ENCODE measurements at places on chromosomes 7 and 10. TPM values are rescaled to one million over a fixed set of nuclear protein-coding genes. Genes with fewer than 3 reads are reported as not detected.

GRCh38 chr10:117462424-117462792, 80.1 kb upstream of the EMX2 start:
- no peaks in the 10 kb centered on the region for H3K36me3 ChIP-seq
- no peak overlapping the region for H3K27ac ChIP-seq
- H3K4me3 ChIP-seq, result no peak overlapping the region

AGMO gene
- 0.66 TPM for total RNA-seq

IL2RA gene
- total RNA-seq, result 1.7 TPM

UCN3 gene
- total RNA-seq, result not detected

DNA sequence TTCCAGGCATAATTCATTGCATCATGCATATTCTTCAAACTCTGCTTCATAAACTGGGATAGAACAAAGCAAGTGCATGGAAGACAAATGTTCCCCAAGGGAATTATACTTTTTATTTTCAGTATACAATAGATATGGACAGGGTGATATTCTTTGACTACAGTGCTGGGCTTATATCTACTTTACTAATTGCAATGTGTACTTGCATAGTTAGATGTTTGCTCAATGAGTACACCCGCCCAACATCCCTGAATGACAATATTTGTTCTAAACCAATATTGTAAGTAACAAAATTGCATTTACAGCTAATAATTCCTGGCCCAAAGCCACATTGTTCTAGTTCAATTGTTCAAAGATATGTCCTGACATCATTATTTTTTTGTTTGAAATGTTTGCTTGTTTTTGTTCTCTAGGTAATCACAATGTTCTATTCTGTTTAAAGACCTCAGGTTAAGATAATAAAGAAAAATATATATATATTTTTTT, 171.4 kb downstream of the PTN start:
- no peaks in the 10 kb centered on the region for H3K27me3 ChIP-seq
- H3K27ac ChIP-seq, result no peak overlapping the region
- H3K4me3 ChIP-seq, result no peak overlapping the region

GRCh38 chr7:79868010-79868409, 266.6 kb upstream of the GNAI1 start:
- no peaks in the 10 kb centered on the region for H3K4me1 ChIP-seq
- no peaks in the 10 kb centered on the region for H3K27me3 ChIP-seq
- DNase-seq, result no peak

DNA sequence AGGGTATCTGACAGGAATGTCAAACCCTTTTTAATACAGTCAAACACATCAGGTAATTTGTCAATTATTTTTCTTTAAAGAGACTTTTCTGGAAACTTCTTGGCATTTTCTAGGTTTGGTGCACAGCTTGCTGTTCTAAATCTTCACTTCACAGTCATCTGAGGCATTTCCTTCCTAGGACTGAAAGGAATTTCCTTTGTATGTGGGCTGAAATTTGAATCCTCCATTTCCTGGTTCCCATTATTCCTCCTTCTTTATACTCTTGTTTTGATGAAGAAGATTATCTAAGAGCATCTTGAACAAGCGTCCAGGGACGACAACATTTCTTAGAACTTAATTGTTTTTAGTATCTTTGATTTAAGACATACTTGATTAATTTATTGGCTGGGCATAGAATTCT, 24.9 kb downstream of the CALD1 start:
- H3K4me3 ChIP-seq, result no peak overlapping the region
- peaks cover 4% of the 10 kb centered on the region for H3K36me3 ChIP-seq
- peak overlapping the region; percentile 49 for H3K27ac ChIP-seq
- no peak for DNase-seq

PCLO gene
- 2.7 TPM for total RNA-seq

- peaks cover 20% of the 10 kb centered on the region for H3K36me3 ChIP-seq
- H3K27me3 ChIP-seq, result no peaks in the 10 kb centered on the region
- H3K27ac ChIP-seq, result no peak overlapping the region
These were observed 23.0 kb downstream of the IDE start for GRCh38 chr10:92550924-92551323.

PNLIPRP2 gene
- not detected for total RNA-seq

- H3K4me3 ChIP-seq, result no peak overlapping the region
- no peaks in the 10 kb centered on the region for H3K27me3 ChIP-seq
- no peak overlapping the region for H3K27ac ChIP-seq
- H3K36me3 ChIP-seq, result no peaks in the 10 kb centered on the region
- DNase-seq, result no peak
These were observed 492.5 kb downstream of the ARL4A start for GRCh38 chr7:13179775-13180523.

DNA sequence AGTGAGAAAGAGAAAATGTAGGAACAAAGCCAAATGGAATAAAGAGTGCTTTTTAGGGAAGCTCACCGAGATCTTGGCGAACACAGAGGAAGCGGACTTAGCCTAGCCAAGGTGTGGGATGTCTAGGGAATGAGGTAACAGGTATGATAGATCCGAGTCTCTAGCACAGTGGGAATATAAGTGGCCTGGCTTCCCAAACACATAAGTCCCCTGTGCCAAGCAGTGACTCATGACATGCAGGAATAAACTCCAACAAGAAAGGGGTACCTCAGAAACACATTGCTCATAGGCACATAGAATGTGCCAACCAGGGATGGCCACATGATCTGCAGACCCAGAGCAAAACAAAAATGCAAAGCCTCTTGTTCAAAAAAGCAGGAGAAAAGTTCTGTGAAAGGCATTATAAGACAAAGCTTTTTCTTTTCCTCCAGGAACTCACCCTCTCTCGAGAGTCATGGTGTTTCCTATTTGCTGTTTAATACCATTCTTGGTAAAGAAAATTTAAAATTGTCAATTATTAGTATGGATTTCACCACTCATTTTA, 542.5 kb downstream of the GATA3 start:
- H3K4me1 ChIP-seq, result no peaks in the 10 kb centered on the region
- H3K27me3 ChIP-seq, result no peaks in the 10 kb centered on the region
- H3K27ac ChIP-seq, result no peak overlapping the region
- no peak overlapping the region for H3K4me3 ChIP-seq
- H3K36me3 ChIP-seq, result no peaks in the 10 kb centered on the region

GRCh38 chr10:110349831-110350230, 45.1 kb upstream of the SMNDC1 start:
- H3K4me1 ChIP-seq, result no peaks in the 10 kb centered on the region
- no peak for DNase-seq
- no peaks in the 10 kb centered on the region for H3K27me3 ChIP-seq
- H3K27ac ChIP-seq, result no peak overlapping the region

- no peaks in the 10 kb centered on the region for H3K36me3 ChIP-seq
- H3K27me3 ChIP-seq, result no peaks in the 10 kb centered on the region
- H3K4me3 ChIP-seq, result no peak overlapping the region
- no peak overlapping the region for H3K27ac ChIP-seq
These were observed 32.9 kb upstream of the CCDC71L start for GRCh38 chr7:106693677-106694353.

ORAI2 gene
- 22.0 TPM for total RNA-seq

ADAM8 gene
- total RNA-seq, result 2.6 TPM

DNA sequence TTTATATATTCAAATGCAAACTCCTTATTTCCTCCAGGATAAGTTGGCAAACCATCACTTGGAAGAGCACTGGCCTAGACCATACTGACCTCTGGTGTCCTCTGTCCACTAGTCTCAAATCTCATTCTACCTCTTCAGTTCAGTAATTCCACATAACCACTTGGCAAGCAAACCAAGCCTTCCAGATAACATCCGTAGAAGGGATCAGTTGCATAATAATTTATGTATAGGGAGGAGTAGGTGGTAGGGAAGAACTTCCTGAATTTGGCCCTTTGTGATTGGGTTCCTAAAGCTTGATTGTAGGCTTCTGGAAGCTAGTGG, 55.0 kb downstream of the WAC start:
- no peak overlapping the region for H3K4me3 ChIP-seq
- H3K36me3 ChIP-seq, result peaks cover 63% of the 10 kb centered on the region
- H3K27ac ChIP-seq, result peak overlapping the region; percentile 6

- no peak for DNase-seq
- no peak overlapping the region for H3K27ac ChIP-seq
- H3K4me3 ChIP-seq, result no peak overlapping the region
These were observed 297.9 kb downstream of the DGKB start for GRCh38 chr7:14604606-14605005.

DNA sequence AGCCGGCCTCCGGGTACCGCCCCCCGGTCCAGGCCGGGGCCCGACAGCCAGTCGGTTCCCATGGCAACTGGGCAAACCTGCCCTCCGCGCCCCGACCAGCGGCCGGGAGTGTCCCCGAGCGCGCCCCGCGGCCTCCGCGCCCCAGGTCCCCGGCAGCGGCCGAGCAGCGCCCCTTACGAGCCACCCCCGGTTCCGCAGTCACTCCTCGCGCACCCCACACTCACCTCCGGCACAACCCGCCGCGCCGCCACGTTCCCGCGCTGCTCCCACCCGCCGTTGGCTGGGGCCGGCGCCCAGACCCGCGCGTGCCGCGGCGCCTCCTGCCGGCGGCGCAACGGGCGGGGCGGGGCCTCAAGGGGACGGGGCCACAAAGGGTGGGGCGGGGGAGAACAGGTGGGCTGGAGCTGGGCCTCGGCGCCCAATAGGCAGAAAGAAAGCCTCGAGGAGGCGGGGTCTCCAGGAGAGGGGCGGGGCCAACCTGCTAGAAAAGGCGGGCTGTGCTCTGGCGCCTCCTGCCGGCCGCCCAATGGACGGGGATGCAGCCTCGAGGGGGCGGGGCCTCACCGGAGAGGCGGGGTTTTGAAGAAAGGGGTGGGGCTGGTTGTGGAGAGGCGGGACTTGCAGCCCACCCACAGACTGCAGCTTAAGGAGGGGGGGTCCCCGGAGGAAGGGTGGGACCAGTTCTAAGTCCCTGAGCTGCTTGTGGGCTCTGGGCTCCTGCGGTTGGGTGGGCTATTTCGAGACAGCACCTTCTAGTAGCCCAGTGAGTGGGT, at the start of gene RADIL:
Gene RADIL, minus strand, starts transcription at position 345 of the 773 bp plus-strand sequence. CDS start 5,577 bp downstream, outside the sequence.
- H3K4me3 ChIP-seq, result peak within 1 kb of the TSS; percentile 78
- H3K27ac ChIP-seq, result peak within 1 kb of the TSS; percentile 75
- peak; percentile 90 for DNase-seq
- peaks cover 24% of the 10 kb centered on the region for H3K27me3 ChIP-seq
- no peaks in the 10 kb centered on the region for H3K36me3 ChIP-seq

RNF133 gene
- total RNA-seq, result 0.56 TPM

FBXL13 gene
- total RNA-seq, result 0.88 TPM

SLC39A12 gene
- not detected for total RNA-seq

- no peaks in the 10 kb centered on the region for H3K4me1 ChIP-seq
- DNase-seq, result no peak
- no peaks in the 10 kb centered on the region for H3K36me3 ChIP-seq
- H3K27ac ChIP-seq, result no peak overlapping the region
These were observed 35.4 kb downstream of the TRIM24 start for GRCh38 chr7:138495485-138495884.

CABCOCO1 gene
- total RNA-seq, result not detected

DNA sequence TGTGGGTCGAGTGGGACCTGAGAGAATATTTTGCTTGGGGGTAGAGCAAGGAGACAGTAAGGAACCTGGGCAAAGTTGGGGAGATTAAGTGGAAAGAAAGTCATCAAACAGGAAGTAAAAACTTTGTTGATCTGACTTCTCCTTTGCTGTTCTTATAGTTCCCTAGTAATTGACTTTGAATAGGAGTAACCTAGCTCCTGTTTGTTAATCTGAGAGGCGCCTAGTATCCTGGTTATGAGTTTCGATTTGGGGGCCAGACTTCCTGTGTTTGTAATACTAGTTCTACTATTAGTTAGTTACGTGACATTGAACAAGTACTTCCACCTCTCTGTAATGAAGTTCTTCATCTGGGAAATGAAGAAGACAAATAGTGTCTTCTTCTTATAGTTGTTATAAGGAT, 99.1 kb downstream of the ZNF365 start:
- no peaks in the 10 kb centered on the region for H3K36me3 ChIP-seq
- no peak overlapping the region for H3K4me3 ChIP-seq
- no peak overlapping the region for H3K27ac ChIP-seq

GRCh38 chr7:20532890-20533289, 82.6 kb upstream of the ABCB5 start:
- no peaks in the 10 kb centered on the region for H3K27me3 ChIP-seq
- H3K4me3 ChIP-seq, result no peak overlapping the region
- no peaks in the 10 kb centered on the region for H3K4me1 ChIP-seq
- no peak for DNase-seq
- H3K27ac ChIP-seq, result no peak overlapping the region

DNA sequence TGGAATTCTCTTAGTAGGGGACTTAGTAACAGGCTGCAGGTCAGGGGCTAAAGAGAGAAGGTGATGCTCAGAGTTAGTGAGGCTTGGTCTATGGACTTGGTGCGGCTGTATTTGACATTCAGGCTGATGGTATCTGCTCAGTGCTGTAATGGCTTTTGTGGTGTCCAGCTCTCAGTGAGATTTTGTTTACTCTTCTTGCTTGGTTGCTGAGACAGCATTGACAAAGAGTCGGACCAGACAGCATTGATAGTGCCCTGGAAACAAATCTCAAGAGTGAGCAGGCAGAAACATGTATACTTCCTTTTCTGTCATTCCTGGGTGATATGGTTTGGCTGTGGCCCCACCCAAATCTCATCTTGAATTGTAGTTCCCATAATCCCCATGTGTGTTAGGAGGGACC, 202.0 kb downstream of the STK31 start:
- no peak for DNase-seq
- no peaks in the 10 kb centered on the region for H3K27me3 ChIP-seq
- no peak overlapping the region for H3K4me3 ChIP-seq
- no peak overlapping the region for H3K27ac ChIP-seq
- no peaks in the 10 kb centered on the region for H3K4me1 ChIP-seq

- DNase-seq, result no peak
- H3K4me3 ChIP-seq, result no peak overlapping the region
- peaks cover 4% of the 10 kb centered on the region for H3K4me1 ChIP-seq
- no peaks in the 10 kb centered on the region for H3K36me3 ChIP-seq
- no peaks in the 10 kb centered on the region for H3K27me3 ChIP-seq
- H3K27ac ChIP-seq, result no peak overlapping the region
These were observed 6.1 kb upstream of the NCAPG2 start for GRCh38 chr7:158710651-158711102.

EN2 gene
- not detected for total RNA-seq

TDRD1 gene
- 2.1 TPM for total RNA-seq

- DNase-seq, result no peak
- H3K4me3 ChIP-seq, result no peak overlapping the region
- no peaks in the 10 kb centered on the region for H3K27me3 ChIP-seq
- no peak overlapping the region for H3K27ac ChIP-seq
- H3K36me3 ChIP-seq, result no peaks in the 10 kb centered on the region
- no peaks in the 10 kb centered on the region for H3K4me1 ChIP-seq
These were observed 76.4 kb downstream of the PRR15 start for GRCh38 chr7:29639886-29640595.

DNA sequence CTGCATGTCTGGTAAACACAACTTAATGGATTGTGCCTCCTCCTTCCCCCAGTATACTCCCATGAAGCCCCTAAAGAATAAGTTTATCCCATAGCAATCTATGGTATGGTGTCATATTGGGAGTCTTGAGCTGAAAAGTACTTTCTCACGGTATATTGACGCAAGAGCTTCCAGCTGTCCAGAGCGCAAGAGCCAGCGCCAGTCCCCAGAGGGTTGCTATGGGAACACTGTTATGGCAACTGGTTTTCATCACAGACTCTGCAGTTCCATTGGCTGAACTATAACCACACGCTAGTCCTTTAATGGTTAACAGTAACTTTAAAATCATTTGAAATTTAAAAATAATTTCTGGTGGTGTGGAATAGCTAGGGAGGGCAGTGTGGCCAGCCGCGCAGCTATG, 46.9 kb downstream of the PRPF18 start:
- no peaks in the 10 kb centered on the region for H3K36me3 ChIP-seq
- H3K27ac ChIP-seq, result peak overlapping the region; percentile 82
- H3K27me3 ChIP-seq, result no peaks in the 10 kb centered on the region
- H3K4me3 ChIP-seq, result no peak overlapping the region
- H3K4me1 ChIP-seq, result peaks cover 4% of the 10 kb centered on the region
- peak; percentile 78 for DNase-seq

GRCh38 chr7:117445206-117445605, 17.9 kb upstream of the ASZ1 start:
- DNase-seq, result no peak
- H3K4me1 ChIP-seq, result no peaks in the 10 kb centered on the region
- no peak overlapping the region for H3K4me3 ChIP-seq
- H3K27ac ChIP-seq, result no peak overlapping the region
